ENCODE measurements at places on chromosomes 2 and 18. TPM values are rescaled to one million over a fixed set of nuclear protein-coding genes. Genes with fewer than 3 reads are reported as not detected.

- no peak for DNase-seq
Measured at GRCh38 chr2:157805519-157805918, 70.6 kb downstream of the ACVR1 start.

GRCh38 chr2:184683911-184684310 is 85.6 kb downstream of the ZNF804A start:
- DNase-seq = no peak

- DNase-seq = no peak
Measured at GRCh38 chr2:197704434-197705120, 592 bp upstream of the MARS2 start.

DNA sequence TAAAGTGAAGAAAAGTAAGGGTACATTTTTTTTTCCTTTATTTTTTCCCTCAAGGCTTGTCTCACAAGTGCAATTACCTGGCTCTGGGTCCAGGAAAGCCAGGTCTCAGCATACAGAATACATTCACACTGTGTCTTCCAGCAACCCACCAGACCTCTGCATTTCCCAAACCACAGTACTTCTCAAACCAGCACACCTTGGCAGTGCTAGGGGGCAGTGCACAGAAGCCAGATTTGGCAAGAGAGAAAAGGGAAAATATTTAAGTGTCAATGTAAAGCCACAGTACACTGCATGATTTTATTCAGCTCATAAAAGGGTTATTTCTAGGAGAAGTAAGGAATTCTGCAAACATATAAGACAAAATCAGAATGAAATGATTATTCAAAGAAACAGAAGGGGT is 172.8 kb downstream of the NRXN1 start:
- no peak for DNase-seq

DNA sequence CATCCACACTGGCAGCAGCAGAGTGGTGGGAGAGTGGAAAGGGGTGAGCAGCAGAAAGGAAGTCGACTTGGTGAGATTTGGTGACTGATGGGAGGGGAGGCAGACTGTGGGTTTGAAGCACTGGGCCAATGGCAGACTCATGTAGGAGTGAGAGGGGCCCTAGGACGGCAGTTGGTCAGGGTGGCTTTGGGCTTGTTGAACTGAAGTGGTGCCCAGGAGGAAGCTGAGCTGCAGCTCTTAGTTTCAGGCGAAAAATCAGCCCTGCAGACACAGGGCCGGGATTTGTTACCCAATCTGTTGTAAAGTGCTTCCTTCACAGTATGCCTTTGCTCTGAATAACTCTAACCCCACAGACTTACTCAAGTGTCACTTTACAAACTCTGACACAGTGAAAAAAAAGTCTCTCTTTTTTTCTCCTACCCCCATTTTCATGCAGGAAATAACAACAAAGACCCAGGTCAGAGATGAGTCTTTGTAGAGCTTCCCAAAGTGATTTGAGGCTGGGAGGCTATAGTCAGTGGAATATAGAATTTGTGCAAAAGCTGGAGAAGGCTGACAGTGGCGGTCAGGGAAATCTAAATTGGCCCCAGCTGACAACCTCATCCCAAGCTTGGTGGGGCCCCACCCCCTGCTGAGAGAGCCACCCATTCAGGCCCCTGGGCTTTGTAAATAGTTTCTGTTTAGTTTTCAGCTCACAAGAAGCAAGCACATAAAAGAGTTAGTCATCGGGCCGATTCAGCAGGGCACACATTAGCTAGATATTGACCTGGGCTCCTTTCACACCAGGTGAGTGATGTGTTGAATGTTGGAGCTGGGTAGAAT is 226.9 kb downstream of the VAPA start:
- DNase-seq = no peak

TOGARAM2 gene
- 0.72 TPM for total RNA-seq

SPC25 gene
- total RNA-seq = 0.38 TPM

Measured in upper lobe of right lung (tissue), 1 donor.